GM13976 (cell line): ENCODE measurements at places on chromosomes 12 and 14.

DNA sequence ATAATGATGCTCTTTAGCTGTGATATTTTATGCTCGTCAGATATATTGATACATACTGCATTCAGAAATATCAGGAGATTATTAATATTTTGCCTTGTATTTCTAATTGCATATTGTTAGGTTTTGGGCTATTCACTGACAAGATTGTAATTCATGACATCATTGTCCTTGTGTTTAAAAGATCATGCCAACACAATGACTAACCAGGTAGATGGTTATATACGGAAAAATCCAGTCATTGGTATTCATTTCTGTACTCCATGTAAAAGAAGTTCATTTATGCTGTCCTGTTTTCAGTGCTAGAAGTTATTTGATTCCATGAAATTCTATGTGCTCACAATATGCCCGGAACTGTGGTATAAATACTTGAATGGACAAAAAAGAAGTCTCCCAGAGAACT, 107.5 kb downstream of the KITLG start:
- DNase-seq: no peak

DNA sequence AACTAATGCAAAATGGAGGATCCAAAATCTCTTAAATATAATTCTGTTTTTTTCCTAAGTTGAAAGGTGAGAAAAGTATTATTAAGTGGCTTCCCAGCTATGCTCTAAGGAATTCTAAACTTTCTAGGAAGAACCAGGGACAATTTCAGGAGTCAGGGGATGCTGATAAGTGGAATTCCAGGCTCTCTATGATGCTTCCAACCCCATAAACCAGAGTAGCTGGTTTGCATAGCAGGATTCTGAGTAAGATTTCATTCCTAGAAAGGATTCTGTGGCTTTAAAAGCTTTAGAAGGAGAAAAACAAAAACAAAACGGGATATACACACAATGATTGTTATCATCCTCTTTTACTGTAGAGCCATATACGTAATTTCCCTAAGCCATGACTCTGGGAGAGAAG, 93.9 kb downstream of the SLC16A7 start:
- no peak for DNase-seq

DNA sequence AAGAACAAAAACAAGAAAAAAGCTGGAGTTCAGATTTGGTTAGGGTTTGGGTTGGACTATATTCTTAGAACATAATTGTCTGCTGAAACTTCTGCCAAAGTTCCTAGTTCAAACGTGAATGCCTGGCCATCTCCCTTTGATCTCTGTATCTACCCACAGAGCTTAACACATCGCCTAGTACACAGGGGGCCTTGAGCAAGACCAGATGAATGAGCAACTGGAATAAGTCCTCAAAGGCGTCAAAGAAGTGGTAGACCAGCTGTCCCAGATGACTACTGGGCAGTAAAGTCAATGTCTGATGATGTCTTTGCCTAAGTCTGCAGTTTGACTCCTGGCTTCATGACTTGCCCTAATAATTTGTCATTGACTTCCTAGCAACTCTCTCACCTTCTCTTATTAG, 13.9 kb upstream of the STAB2 start:
- DNase-seq: no peak

GRCh38 chr12:116626153-116626552, 67.0 kb downstream of the MAP1LC3B2 start:
- DNase-seq: no peak

GRCh38 chr14:65650826-65651225, 238.3 kb downstream of the FUT8 start:
- no peak for DNase-seq

GRCh38 chr12:119423285-119423684, 88.8 kb downstream of the CCDC60 start:
- DNase-seq: no peak

GRCh38 chr12:3300833-3301401, 190.1 kb upstream of the PRMT8 start:
- DNase-seq: no peak

- no peak for DNase-seq
These were observed 5.0 kb upstream of the SLC4A8 start for GRCh38 chr12:51419425-51420193.

DNA sequence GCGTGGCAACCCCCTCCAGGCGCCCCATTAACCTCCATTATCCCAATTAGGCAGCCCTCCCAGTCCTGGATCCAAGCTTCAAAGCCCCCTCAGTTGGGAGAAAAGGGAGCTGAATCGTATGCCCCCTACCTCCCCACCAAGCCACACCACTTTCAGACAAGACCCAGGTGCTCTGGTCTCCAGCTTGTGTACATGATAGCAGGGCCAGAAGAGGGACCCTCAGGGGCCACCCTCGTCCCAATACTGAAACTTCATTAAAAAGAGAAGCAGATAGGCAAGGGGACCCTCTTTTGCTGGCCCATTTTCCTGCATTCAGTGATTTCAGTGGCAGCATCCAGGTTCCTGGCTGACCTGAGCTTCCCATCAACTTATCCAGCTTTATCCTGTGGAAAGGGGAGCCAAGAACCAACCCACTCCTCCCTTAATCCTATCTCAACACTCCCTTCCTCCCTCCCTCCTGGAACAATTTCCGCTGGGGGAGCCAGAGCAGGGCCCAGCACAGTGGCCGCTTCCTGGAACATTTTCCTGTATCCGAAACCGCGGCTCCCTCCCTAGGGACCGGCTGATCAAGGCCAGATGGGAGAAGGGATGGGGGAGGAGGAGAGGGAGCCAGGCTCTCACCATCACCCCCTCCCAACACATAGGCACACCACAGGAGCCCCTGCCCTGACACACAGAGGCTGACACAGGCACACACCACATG, 9.5 kb upstream of the SP7 start:
- no peak for DNase-seq

- DNase-seq: no peak
These were observed 266.6 kb upstream of the FAR2 start for GRCh38 chr12:28882444-28882843.

DNA sequence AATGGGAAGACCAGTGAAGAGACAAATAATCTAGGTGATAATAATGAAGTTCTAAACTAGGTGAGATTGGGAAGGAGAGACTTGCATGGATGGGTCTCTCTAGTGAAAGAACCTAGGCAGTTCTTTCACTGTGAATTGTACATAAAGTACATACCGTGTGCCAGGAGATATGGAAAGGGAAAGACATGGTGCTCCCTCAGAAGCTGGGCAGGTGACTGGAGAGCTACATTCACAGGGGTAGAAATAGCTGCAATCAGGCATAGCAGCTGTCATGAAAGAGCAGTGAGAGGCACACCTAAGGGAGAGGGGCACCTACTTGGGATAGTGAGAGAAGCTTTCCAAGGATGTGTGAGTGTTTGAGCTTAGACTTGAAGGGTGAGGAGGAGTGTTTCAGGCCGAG, 9.3 kb downstream of the STK38L start:
- no peak for DNase-seq

DNA sequence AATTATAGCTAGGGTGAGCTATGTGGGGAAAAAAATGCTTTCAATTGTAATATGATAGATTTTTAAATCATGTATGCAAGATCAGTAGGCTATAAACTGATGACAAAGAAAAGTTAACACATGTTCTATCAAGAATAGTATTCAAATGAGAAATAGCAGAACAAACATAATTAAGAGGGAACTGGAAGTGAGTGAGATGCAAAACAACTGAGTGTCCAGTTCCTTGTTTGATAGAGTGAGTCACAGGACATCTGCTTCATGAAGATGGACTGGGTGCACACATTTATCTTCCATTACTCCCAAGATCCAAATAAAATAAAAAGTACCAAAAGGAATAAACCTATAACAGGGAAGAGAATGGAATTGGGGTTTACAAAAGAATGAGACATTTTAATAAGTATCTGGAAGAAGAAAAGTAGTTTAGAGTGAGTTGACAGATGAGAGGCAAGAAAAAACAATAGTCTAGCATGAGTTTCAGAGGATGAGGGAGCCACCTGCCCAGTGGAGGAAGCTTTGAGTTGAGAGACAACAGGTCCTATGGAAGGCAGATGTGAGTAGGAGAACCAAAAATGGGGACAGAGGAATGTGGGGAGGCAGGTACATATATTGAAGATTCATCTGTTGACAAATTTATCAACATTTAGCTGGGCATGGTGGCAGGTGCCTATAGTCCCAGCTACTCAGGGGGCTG, 178.1 kb upstream of the ARHGAP5 start:
- DNase-seq: no peak

- no peak for DNase-seq
These were observed 1.8 kb upstream of the PARP2 start for GRCh38 chr14:20341646-20342045.

DNA sequence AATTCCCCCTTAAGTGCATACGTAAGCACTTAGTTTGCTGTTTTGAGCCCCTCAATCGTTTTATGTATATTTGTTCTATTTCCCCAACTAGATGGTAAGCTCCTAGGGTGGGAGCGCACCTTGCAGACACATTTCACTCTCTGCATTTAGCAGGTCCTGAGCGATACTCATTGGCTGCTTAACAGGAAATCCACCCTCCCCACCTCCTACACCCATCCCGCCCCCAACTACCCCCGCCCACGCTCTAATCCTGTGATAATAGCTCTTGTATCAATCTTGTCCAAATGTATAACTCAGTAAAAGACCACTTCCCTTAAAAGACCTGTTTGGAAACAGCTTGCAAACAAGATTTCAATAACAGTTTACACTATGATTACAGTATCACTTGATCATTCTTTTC, 8.1 kb downstream of the LPAR5 start:
- DNase-seq: no peak

DNA sequence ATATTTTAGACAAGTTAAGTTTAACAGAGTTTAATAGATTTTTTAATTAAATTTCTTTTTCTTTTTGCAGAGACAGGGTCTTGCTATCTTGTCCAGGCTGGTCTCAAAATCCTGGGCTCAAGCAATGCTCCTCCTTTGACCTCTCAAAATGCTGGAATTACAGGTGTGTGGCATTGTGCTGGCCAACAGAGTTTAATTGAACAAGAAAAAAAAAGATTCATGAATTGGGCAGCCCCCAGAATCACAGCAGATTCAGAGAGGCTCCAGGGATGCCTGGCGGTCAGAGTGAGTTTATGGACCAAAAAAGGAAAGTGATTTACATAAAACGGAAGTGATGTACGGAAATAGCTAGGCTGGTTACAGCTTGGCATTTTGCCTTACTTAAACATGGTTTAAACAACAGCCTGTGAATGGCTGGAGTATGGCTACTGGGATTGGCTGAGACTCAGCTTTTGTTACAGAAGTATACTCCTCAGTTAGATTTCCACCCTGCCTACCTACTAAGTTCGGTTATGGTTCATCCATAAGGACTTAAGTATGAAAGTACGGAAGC, 14.5 kb upstream of the TESPA1 start:
- DNase-seq: no peak

GRCh38 chr12:48247181-48247966, 44.3 kb upstream of the OR10AD1 start:
- no peak for DNase-seq

DNA sequence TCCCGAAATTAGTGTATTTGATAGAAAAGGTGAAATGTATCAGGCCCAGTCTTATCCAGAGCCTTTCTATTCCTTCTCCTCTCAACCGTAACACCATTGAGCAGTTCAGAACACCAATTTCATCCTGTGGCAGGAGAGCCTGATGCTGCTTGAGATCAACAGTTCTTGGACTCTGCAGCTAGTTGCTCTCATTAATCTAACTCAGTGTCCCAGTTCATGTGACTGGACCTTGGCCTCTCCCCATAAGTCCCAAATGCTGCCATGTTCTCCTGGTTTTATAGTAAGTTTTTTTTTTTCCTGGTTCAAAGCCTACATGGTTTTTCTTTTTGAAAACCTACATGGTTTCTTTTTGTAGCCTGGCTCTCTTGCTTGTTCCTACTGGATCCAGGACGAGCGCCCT, 293.9 kb downstream of the ITPR2 start:
- DNase-seq: no peak

DNA sequence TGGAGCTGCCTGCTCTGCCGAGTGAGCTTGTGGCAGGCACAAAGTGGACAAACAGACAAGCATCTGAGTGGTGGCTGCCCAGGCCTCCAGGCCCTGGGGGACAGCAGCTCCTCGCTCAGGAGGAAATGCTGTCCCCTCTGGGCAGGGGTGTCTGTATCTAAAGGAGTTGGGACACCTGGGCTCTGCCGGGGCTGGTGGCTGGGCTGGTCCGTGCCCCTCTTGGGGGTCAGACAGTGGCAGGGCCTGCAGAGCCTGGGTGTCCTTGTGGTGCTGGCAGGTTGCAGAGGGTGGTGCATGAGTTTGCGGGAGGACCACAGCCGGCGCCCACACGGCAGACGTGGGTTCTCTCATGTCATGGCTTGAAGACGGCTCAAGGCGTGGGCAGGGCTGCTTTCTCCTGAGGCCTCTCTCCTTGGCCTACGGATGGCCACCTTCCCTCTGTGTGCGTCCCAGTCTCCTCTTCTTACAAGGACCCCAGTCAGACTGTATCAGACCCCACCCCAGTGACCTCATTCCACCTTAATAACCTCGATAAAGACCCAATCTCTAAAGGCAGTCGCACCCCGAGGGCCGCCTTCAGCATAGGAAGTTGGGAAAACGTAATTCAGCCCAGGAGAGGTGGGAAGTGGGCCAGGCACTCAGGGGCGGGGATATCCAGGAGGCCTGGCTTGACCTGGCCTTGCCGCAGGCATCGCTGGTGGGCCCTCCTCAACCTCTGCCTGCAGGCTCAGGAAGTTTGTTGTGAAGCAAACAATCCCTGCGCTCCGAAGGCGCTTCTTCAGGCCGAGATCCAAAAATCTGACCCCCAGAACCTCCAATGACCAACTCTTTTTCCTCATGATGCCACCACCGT, 110.0 kb downstream of the KIF26A start:
- DNase-seq: no peak

DNA sequence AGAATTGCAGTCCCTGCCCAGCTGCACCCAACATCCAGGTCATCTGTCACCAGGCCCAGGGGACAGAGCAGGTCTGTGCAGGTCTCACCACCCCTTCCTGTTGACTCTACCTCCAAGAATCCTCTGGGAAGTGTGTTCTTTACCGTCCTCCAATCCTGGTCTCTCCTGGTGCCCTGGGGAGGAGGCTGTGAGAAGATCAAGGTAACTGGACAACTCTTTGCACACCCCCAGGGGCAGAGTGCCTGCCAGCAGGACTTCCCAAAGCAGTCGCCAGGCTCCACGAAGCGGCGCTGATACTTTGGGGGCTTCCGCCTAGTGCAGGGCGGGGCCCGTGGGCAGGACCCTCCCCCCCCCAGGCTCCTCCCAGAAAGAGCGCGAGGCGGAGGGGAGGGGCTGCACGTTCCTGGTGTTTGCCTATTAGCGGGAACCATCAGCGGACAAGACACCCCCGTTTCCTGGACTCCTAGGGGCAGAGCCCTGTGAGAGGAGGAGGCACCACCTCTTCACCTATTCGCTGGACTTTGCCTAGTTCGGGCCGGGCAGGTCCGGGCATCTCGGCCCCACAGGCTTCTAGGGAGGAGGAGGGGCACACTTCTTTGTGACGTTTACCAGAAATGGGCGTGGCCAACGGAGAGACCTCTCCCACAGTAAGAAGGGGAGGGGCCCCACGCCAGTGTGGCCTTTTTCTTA, 918.0 kb downstream of the AACS start:
- DNase-seq: peak; percentile 23

DNA sequence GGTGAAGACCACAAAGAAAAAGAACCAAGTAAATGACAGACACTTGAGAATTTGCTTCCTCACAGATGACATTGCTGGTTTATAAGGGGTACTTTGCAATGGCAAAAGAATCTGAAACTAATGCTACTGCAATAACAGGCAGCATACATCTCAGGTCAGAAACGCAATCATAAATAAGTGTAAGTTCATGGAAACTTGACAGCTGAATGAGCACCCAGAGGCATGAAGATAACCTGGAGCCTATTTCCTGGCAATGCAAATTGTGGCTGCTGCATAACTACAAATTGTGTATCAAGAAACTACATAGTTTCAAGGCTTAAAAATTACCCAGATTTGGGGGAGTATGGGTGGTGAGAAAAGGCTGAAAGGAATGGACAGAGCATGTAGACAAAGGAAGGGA, 8.5 kb upstream of the MYO1A start:
- DNase-seq: no peak
